Stimulated activated CD4-positive, alpha-beta T cell treated with anti-CD3 and anti-CD28 coated beads, Interleukin-2, amount 100 ng/mL, for 24 hours (primary cell): ENCODE measurements at places on chromosomes 7 and 10.

DNA sequence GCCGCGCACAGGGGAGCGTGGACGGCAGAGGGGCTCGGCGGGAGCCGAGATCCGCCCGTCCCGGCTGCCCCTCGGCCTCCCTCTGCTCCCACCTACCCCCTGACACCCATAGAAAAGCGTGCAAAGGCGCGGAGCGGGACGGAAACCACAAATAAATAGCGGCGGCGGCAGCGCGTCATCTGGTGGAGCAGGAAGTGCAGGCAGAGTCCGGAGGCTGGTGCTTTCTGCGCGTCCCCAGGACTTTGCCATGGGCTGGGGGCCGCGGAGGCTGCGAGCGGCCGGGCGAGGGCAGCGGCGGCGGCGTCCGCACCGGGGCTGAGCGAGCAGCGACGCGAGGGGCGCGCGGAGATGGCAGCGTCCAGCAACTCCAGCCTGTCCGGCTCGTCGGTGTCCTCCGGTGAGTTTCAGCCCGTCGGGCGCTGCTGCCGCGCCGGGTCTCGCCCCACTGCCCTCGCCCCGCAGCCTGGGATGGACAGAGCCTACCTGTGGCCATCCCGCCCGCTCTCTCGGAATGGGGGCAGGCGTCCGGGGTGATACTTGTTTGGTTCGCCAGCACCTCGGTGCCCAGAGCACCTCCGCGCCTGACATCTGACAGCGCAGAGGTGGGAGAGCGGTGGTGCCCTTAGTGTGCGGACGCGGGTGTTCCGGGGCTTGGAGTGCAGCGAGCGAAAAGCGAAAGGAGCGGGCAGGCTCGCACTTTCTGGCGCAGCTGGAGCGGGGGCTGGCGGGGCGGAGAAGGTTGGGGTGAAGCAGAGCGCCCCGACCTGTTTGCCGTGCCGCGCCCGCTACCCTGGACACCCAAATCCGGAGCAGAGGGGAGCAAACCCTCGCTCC is at the start of gene CHN2:
TSS of gene CHN2 (plus strand) at position 182 of the 834 bp plus-strand sequence.
- peak; percentile 54 for DNase-seq

DNA sequence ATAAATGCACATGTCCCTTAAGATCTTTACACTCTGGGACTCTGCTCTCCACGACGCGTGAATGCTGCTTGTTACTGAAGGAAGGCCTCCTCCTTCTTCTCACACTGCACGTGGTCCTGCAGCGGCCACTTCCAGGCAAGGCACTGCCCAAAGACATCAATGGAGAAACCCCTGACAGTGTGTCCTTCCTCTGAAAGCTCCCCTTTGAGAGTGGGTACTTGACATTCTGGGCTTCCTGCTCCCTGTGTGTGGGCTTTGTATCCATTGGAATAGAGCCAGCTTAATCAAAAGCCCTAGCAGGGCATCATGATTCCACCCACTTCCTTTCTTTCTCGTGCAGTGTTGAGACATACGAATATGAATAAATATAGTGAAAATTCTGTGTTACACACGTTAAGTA is 69.7 kb upstream of the STK17A start:
- DNase-seq = no peak

DNA sequence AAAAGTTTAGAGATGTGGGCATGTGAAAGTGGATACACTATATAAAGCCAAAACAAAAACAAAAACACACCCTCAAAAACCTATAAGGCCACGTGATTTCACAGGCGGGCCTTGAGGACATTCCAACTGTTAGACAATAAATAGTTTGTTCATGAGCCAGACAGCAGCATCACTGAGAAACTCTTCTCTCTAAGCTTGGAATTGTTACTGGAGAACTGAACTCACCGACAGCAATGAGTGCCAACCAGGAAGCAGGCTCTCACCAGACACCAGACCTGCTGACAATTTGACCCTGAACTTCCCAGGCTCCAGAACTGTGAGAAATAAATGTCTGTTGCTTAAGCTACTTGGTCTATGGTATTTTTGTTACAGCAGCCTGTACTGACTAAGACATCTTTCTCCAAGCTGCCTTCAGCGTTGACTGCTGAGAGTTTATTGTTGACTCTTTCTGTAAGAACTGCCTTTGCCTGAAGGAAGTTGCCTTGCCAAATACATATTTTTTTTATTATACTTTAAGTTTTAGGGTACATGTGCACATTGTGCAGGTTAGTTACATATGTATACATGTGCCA is 107.5 kb downstream of the EPDR1 start:
- DNase-seq = no peak

DNA sequence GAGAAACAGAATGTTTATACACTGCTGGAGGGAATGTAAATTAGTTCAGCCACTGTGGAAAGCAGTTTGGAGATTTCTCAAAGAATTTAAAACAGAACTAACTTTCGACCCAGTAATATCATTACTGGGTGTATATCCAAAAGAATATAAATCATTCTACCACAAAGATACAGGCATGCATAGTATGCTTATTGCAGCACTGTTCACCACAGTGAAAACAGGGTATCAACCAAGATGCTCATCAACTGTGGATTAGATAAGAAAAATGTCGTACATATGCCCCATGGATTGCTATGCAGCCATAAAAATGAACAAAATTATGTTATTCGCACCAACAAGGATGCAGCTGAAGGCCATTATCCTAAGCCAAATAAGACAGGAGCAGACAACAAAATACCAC is 343.1 kb upstream of the KCND2 start:
- no peak for DNase-seq

- DNase-seq = no peak
Observed at GRCh38 chr10:35059481-35059880, 30.7 kb downstream of the CUL2 start.
